ENCODE measurements at places on chromosomes 6 and 20.
A peak's percentile ranks its signal among the peaks of the same experiment; 100 is the strongest.

DNA sequence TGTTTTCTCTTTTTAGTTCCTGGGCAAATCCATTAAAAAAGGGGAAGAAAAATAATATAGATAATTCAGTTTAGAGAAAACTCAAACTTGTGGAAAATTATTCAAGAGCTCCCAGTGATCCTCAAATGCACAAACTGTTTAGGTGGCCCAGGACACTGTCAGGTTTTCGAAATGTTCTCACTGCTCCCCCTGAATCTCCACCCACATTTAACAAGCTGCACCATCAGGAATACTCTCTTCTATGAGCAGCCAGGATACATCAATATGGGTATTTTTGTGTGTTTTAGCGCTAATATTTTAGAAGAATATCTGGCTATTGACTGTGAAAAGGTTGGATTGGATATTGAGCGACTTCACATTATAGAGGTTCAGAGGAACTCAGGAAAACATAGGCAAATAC is 43.9 kb downstream of the OR2B2 start:
- DNase-seq, result no peak

DNA sequence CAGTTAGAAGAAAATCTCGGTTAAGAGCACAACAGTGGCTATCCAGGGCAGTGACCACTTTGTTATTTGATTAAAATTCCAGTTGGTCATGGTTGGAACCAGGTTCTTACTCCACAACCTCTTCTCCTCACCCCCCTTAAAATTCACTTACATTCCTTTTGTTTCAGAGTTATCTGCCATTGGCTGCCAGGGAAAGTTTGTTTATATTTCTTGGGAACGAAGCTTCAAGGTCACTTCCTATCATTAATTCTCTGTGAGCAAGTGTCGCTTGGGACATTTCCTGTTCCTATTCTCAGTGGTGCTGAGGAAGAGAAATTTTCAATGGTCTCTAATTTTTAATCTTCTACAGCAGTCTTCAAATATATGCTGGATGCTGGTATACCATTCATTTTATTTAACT is 121.1 kb upstream of the COL21A1 start:
- no peak for DNase-seq

GRCh38 chr6:147684906-147685305 is 176.4 kb downstream of the SAMD5 start:
- DNase-seq, result no peak

DNA sequence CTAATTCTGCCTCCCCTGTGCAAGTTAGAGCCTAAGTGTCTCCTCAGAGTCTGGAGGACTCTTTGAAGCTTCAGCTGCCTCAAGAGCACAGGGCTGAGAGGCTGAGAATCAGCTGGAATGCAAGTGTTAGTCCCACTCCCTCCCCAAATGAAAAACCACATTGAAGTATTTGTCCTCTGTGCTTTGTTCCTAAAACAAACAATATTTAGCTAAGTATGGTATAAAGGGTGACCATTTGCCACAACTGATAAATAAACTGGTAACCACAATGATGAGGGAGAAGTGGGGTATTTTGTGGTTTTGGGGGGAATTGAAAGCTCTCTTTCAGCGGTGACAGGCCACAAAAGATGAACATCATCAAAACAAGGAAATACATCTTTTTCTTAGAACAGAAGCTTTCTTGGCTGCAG is 91.7 kb upstream of the HDDC2 start:
- no peak for DNase-seq

DNA sequence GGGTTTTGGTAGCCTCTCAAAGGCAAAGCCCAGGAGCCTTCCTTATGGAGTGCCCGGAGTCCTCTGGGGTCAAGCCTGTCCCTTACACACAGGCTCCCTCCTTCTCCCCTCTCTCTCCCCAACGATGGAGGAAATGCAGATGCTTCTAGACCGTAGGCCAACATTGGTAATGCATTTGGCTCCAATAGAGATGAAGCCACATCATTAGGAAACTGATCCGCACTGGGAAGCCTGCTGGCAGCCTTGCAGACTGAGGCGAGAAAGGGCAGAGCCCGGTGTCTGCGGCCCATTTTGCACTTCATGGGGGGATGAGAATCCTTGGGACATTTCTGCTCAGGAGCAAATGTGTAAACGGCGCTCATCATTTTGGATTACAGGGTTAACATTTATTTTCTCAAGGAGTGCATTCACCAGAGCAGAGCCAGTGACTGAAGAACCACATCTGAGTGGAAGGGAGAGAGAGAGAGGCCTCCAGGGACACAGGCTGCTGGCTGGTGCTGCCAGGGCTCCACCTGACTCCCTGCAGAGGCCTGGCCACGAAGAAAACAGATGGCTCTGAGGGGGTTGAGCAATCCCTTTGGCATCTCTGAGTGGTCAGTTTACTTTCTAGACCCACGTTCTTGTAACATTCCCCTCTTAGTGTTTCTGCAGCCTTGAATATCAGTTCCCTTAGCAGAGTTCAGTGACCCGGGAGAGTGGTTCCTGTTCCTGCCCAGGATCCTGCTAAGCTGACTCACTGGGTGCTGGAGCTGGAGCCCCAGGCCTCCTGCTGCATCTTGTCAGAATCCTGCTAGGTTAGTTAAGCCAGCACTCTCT is 4.4 kb upstream of the CST3 start:
- DNase-seq, result no peak

DNA sequence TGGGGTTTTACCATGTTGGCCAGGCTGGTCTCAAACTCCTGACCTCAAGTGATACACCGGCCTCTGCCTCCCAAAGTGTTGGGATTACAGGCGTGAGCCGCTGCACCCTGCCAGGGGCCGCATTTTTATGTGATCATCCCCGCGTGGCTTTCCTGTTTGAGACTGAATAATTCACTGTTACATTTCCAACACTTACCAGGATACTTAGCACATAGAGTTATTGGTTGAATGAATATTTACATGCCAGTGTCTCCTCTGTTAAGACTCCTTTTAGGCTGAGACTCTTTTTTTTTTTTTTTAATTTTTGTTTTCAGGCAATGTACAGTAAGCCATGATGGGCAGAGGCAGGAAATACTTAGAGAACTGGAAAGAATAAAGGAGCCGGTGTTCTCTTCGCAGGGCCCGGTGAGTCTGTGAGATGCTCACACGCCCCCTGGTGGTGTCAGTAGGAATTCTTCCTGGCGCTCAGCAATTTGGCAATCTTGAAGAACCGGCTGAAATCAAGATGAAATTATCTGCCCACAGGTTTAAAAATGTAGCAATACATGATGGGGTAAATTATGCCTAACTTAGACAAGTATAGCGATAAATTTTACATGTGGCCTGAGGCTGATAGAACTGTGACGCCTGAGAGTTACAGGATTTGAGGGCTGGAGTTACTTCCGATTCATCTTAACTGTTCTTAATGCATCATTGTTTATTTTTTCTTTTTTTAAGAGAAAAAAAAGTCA is 7.6 kb upstream of the RNF114 start:
- peak; percentile 52 for DNase-seq

Data from stimulated activated CD4-positive, alpha-beta T cell treated with anti-CD3 and anti-CD28 coated beads, Interleukin-1b, Interleukin-23, amount 100 ng/mL, for 1 hour (primary cell).